HEK293T (cell line): ENCODE measurements at places on chromosomes 7 and 10.
A peak's percentile ranks its signal among the peaks of the same experiment; 100 is the strongest.

- peak; percentile 46 for DNase-seq
Measured at GRCh38 chr10:6416892-6417512, 163.1 kb downstream of the PRKCQ start.

DNA sequence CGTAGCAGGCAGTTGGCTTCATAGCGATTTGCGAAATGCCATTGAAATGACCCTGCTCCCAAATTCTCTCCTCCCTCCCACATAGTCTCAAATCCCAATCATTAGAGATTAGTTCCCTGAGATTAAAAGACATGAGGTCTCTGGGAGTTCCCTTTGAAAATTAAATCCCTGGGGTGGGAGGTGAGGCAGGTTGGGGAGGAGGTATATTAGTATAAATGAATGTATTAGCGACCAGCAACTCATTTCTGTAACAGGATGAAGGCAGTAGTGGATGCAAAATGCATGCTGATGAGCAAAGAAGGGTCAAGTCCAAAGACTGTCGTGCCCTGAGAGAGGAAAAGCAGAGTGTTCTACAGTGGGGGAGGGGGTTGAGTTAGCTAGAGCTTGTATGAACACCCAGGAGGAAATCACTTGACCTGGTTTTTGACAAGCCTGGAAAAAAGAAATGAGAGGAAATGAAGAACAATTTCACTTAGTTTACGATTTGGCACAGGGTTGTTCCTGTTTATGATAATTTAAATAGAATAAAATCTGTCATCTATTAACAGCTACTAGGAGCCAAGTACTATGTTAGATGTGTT lies 79.6 kb upstream of the MTPN start:
- no peak for DNase-seq

- DNase-seq, result no peak
Measured at GRCh38 chr7:42012786-42013360, 224.1 kb downstream of the GLI3 start.

GRCh38 chr10:8282340-8282739 lies 227.9 kb downstream of the GATA3 start:
- DNase-seq, result no peak

GRCh38 chr7:108813251-108814014 lies 243.8 kb downstream of the DNAJB9 start:
- no peak for DNase-seq

DNA sequence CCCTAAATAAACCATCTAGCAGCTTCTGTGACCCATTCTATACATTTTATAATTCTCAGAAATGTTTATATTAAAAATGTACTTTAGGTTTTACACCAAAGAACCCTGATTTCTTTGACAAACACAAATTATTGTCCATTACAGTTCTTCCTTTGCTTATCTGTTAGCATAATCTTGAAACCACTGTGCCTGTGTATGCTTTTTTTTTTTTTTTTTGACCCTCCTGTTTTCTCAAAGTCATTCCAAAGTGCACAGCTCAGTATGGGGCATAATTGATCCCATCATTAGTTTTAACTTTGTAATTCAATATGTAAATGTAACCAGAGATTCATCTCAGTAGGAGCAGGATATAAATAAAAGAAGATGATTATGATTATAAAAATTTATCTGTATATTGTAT lies 229.3 kb downstream of the DGKB start:
- DNase-seq, result no peak

DNA sequence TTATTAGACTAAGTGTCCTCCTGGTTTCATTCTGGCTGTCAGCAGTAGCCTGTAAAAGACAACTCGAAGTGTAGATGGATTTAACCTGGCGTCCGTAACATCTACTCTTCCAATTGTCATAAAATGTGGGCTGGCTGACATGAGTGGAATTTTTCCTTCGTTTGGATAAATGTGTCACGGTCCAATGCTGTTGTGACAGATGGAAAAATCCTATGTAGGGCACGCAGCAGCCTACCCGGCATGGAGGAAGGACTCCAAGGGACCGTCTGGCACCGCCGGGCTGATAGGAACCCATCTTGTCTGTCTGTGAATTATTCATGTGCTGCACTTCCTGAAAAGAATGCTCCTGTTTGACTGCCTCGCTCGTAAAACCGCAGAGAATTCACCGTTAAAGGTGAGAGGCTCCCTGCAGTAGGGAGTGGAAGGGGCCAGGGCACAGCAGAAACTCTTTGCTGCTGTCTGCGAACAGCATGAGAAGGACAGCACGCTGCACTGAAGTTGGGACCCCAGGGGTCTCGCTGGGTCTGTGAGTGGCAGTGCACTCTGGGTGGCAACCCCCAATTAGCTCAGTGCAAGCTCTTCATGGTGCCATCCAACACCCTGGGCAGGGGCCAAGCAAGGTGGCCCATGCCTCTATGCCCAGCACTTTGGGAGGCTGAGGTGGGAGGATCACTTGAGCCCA lies 1.6 kb upstream of the ORAI2 start:
- no peak for DNase-seq

GRCh38 chr10:101487399-101487798 lies 100.7 kb downstream of the POLL start:
- no peak for DNase-seq

GRCh38 chr10:117443686-117444041 lies 68.4 kb upstream of the PDZD8 start:
- no peak for DNase-seq

GRCh38 chr10:113765910-113766309 lies 14.4 kb downstream of the PLEKHS1 start:
- DNase-seq, result no peak

DNA sequence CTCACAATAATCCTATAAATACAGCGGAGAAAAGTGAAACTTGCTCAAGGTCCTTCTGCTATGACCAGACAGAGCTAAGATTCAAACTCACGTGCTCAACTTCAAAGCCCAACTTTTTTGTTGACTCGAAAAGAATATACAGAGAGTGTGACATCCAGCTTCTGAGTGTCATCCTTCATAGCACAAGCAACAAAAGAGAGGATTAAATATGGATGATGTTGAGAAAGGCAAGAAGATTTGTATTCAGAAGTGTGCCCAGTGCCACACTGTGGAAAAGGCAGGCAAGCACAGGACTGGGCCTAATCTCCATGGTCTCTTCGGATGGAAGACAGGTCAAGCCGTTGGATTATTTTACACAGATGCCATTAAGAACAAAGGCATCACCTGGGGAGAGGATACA lies 2.1 kb upstream of the FAM3C start:
- DNase-seq, result no peak

- DNase-seq, result no peak
Measured at GRCh38 chr7:53325061-53325460, 289.6 kb downstream of the POM121L12 start.

DNA sequence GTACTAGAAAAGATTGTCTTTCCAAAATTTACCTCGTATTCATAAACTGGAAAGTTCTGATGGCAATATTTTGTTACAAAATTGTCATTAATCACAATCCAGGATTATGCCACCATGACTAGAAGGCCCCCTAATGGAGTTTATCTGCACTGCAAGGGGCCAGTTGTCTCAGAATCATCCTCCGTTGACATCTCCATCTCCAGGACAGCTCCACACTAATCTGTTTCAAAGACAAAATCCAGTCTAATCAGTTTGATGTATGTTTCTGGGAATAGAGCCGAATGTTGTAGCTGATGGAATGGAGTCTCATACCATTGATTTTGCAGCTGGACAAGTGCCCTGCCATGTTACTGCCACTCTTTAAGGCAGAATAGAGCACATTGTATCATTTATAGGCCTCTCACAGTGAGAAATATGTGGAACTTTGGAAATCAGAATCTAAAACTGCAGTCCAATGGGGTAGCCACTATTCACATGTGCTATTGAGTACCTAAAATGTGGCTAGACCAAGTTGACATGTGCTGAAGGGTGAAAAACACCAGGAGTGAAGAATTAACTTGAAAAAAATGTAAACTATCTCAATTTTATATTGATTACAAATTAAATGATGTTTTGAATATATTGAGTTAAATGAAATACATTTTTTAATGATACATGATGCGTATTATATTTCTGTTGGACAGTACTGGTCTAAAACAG lies 38.3 kb upstream of the TOMM7 start:
- peak; percentile 43 for DNase-seq
